ENCODE measurements at places on chromosomes 2 and 18.

GRCh38 chr2:15662579-15662978 lies 70.9 kb downstream of the DDX1 start:
- DNase-seq: no peak

- DNase-seq: peak; percentile 83
These were observed 221.1 kb downstream of the ANAPC1 start for GRCh38 chr2:111662771-111663470.

DNA sequence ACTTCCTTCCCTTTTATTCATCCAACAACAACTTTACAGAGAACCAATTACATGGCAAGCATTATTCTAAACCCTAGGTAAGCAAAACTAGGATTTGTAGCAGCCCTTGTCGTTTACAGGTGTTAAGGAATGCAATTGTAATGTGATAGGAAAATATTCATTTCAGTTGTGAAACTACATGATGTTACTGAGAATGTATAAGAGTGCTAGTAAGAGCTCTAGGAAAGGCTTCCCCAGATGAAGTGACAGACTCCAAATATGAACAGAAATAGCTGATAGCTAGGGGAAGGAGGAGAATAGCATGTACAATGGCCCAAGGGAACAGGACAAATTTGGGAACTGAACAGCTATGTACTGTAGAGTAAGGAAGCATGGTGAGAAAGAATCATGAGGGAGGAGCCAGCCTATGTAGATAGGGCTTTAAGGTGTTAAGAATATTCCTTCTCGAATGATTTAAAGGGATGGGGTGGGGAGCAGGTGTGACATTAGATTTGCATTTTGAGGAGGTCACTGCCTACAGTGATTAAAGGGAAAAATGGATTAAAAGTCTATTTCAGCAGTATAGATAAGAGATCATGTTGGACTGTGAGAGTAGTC lies 31.7 kb downstream of the RPE start:
- DNase-seq: no peak

DNA sequence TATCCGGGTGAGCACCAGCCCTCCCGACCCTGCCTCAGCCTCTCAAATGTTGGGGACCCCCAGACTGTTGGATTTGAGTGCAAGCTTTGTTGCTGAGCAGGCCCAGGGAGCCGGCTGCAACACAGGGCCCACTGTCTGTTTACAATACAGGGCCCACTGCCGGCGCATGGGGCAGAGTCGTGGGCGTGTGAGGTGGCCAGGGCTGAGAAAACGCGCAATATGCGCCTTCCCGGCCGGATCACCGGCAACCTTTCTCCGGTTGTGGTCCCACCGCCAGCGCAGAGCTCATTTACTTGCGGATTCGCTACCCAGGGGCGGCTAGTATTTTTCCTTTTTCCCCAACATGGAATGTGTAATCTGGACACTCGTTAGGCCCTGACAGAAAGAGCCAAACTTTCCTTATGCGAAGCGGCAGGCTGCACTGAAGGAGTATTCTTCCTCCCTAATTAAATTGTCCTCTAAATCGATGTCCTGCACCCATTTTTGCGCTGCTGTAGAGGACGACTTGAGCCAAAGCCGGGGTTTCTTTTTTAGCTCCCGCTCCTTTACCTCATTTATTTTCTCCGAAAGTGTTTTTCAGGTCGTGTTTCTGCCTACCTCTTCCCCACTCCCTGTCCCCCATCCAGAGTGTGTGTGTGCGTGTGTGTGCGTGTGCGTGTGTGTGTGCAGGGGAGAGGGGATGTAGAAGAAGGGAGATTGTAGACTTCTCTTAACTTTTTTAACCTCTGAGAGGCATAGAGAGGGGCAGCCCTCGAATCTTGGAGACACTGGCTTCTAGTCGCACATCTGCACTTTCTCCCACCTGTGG lies 2.7 kb downstream of the OTX1 start:
- DNase-seq: no peak

- no peak for DNase-seq
These were observed 87.2 kb upstream of the POU3F3 start for GRCh38 chr2:104766683-104767082.

- DNase-seq: no peak
These were observed 345.8 kb downstream of the TDRD15 start for GRCh38 chr2:21469564-21469963.

- no peak for DNase-seq
These were observed 135.4 kb downstream of the PHLPP1 start for GRCh38 chr18:62850619-62851306.

GRCh38 chr2:132550946-132551345 lies 119.1 kb downstream of the LYPD1 start:
- DNase-seq: no peak

DNA sequence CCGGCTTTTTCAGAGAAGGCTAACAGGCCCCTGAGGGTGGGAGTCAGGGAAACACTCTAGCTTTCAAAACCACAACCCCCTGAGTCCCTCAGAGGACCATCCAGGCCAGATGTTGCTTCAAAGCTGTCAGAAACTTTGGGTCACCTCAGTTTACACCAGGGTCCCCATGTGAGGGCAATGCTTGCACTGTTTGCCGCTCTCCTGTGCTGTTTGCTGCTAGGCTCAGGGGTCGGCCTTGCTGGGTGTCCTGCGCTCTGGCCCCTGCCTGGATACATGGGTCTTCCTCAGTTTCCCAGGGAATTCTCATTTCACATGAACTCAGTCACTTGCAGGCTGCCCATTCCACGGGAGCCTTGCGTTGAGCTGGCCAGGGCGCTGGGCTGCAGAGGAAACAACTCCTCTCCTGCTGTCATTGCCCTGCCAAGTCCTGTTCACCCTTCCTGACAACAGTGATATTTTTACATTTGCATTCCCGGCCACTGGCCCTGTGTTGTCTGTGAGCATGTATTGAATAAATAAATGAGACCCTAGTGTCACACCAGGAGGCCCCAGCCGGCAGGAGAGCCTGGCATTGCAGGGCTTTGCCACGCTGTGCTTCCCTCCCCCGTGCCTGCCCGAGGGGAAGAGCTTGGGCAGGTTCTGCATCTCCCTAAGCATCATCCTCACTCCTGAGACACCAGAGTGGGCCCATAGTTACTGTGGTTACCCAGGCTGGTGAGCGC lies 73.2 kb upstream of the RAB6C start:
- DNase-seq: no peak

GRCh38 chr2:217606296-217606695 lies 396.5 kb downstream of the TNS1 start:
- no peak for DNase-seq

- no peak for DNase-seq
These were observed 136.0 kb upstream of the GCFC2 start for GRCh38 chr2:75846683-75847190.

- DNase-seq: no peak
These were observed 41.7 kb upstream of the PLA2R1 start for GRCh38 chr2:160104115-160104514.

DNA sequence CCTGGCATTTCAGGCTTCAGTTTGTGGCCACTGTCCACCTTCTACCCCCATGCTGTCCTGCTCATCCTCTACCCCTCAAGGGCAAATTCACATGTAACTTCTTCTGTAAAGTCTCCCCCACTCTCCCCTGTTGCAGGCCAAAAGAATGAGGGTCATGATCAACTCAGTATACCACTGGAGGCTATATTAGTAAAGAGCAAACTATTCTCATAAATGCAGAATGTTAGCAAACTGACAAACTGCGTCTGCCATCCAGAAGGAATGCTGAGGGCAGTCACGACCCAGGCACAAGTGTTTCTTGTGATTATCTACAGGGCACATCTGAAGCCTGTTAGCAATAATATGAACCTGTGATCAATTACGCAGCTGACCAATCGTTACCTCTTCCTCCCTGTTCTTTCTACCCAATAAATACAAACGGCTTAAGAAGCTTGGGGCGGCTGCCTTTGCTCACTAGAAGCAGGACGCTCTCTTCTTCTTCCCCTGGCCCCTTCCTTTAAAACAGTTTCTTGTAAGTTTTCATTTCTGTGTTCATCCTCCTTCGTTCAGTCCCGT lies 58.3 kb downstream of the SEPTIN10 start:
- no peak for DNase-seq

All from M059J (cell line).